ENCODE measurements at places on chromosomes 13 and 19.

- no peak for DNase-seq
These were observed 67.6 kb downstream of the UFM1 start for GRCh38 chr13:38417241-38417640.

DNA sequence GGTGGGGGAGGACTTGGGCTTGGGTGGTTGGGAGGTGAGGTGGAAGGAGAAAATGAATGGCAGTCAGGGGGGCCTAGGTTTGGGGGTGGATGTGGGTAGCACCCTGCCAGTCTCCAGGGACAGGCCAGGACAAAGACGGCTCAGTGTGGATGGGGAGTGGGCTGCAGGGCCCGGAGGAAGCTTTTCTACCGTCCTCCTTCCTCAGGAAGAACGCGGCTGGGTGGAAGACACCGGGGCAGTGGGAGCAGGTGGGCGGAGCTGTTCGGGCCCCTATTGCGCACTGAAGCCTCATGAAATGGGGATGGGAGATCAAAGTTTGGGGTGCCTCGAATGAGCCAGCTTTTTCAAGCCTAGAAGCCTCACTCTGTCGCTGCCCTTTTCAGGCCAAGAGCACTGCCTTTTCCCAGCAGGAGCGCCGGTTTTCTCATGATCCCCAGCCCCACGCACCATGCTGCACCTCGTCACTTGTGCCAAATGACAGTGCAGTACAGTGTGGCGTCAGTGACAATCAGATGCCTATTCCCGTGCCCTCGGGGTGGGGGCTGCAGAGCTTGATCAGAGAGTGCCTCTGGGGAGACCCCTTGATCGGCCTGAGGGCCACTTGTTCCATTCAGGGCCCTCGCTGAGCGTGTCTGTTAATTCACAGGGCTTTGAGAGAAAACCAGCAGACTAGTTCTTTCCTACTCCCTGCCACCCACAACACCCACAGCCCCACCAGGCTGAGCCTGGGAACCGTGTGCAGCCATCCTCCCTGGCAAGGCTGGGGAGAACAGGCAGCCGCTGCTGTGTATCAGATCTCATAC is 1.5 kb downstream of the CALM3 start:
- DNase-seq: peak; percentile 79

DNA sequence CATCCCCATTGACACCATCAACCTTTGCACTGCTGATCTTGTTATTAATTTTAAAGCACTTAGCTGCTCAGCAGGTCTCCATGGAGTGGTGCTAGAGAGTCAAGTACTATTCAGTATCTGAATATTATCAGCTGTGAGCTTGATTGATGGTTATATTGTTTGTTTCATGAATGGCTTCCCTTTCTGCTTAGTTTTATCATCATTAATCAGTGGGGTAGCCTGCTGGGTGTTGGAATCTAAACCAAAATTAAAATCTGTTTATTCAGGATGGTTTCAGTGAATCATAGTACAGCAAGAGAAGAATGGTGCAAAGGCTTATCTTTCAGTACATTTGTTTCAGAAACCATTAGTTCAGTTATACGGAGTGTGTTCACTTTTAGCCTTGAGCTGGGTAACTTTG is 42.5 kb upstream of the SCEL start:
- DNase-seq: no peak

DNA sequence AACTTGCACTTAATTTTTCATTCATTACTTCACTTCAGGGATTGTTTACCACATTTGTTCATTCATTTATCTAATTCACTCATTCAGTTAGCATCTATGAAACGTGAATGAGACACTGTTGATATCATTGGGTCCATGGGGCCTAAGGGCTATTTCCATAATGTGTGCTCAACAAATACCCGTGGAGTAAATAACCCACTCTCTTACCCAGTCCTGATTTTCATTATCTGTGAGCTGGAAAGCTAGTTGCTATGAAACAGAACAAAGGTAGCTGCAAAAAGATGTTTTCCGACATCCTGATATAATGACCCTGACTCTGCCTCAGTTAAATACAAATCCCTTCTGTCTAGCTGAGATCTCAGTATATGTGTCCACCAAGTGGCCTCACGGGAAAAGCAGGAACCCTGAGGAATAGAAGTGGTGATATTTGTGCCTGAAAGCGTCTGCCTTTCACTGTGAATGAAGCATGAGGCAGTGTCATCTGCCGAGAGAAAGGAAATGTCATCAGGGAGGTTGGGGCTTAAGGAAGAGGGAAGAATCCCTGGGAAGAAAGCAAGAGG is 63.8 kb downstream of the SERTM1 start:
- DNase-seq: no peak

DNA sequence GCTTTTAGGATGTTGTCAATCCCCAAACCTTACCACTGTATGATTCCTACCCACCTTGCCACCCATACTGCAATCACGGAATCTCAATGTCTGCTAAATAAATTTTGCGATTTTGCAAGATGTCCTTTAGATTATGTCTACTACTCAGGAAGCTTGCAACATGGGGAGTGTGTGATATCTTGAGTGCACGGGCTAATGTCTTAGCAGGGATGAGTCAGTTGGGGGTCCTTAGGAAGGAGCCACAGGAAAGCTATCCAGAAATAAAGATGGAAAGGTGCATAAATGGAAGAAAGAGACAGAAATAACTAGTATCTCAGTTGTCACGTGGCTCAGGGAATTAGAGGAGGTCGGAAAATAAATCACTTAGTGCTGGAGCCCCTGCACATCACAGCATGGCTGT is 77.1 kb downstream of the NALCN start:
- no peak for DNase-seq

DNA sequence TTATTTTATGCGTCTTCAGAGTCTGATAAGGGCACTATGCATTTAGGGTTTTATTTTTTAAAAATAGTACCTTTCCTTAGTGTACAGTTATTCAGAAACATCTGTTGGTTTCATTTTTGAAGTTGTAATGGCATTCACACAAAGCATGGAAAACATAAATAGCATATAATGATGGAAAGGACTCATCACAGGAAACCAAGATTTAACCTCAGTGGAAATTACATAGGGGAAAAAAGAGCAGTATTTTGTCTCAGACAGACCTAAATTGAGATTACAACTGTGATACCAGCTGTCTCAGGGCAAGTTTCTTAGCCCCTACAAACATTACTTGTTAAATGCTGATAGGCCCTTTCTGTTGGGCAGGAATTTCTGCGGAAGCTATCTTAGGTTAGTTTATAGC is 57.2 kb downstream of the NHLRC3 start:
- DNase-seq: no peak

DNA sequence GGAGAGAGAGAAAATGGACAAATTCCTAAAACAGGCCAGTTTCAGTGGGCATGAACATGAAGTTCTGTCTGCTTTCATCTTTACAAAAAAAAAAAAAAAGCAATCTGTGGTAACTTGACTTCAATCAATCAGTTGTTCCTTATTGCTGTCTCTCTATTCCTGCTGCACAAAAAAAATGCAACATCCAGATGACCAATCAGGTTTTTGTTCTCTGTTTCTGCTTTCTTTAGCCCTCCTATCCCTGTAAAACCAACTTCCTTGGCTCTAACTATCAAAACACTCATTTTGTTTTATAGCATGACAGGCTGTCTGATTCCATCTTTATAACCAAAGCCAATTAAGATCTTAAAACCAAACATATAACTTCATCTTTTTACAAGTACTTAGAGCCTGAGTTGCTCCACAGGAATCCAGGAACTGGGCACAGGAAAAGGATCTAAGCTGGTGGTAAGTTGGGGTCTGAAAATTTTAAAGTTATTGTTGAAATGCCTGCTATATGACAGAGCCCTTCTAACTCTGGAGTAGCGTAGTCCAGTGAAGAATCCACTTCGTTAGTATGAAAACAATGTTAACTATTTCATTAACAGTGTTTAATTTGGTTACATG is at the start of gene FPR3:
FPR3 (plus strand) TSS at position 273 of the 606 bp plus-strand sequence. CDS start 28,592 bp downstream, outside the sequence.
- DNase-seq: no peak

- DNase-seq: no peak
These were observed 13.3 kb upstream of the RBM26 start for GRCh38 chr13:79419365-79419764.

DNA sequence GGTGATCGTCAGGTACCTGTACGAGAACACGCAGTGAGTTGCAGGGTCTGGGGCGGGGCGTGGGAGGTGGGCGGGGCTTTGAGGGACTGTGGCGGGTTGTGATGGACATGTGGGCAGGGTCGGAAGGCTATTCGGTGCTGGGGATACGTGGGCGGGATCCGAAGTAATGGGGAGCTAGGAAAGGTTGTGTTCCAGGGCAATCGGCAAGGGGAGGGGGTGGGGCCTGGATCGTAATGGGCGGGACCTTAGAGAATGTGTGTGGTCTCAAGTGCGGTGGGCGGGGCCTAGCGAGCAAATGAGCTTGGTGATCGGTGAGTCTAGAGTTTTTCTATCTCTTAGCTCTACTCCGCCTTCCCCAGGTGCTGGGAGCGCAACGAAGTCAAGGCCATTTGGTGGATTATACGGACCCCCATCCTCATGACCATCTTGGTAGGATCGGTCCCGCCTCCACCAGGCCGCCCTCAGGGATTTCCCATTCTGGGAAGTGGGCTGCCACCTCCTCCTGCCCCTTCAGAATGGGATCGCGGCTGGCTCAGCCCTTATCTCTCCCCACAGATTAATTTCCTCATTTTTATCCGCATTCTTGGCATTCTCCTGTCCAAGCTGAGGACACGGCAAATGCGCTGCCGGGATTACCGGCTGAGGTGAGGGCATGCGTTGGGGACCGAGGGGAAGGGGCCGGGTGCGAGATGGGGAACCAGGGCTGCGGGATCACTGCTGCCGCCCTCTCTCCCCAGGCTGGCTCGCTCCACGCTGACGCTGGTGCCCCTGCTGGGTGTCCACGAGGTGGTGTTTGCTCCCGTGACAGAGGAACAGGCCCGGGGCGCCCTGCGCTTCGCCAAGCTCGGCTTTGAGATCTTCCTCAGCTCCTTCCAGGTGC is 9.6 kb downstream of the GIPR start:
- peak; percentile 92 for DNase-seq

DNA sequence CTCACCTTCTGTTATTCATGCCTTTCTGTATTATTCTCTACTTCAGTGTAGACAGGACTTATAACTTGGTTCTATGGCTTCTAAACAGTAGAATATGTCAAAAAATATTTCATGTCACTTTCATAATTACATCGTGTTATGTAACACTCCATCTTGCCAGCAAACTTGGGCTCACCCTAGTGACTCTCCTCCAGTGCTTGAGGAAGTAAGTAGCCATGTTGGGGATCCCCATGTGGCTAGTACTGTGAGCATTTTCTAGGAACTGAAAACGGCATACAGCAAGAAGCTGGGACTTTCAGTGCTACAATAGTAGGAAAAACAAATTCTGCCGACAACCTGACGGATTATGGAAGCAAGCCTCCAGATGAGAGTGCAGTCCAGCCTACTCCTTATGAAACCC is 495.6 kb downstream of the SLITRK6 start:
- DNase-seq: no peak

DNA sequence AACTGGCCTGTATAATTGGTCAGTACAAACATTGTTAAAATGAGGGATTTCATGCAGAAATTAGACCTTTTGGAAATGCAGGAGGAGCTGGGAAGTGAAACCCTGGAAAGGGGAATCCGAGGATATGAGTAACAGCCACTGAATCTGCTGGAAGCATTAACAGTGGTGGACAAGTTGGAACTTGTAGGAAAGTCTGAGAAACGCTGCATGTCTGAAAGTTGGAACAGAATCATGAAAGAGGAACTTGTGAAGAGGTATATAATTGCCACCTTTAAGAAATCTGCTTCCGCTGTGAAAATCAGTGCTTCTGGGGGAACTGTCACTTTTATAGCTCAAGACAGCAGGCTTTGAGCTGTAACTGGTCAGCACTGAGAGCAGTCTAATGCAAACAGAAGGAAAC is 716.5 kb upstream of the PRR20A start:
- no peak for DNase-seq

DNA sequence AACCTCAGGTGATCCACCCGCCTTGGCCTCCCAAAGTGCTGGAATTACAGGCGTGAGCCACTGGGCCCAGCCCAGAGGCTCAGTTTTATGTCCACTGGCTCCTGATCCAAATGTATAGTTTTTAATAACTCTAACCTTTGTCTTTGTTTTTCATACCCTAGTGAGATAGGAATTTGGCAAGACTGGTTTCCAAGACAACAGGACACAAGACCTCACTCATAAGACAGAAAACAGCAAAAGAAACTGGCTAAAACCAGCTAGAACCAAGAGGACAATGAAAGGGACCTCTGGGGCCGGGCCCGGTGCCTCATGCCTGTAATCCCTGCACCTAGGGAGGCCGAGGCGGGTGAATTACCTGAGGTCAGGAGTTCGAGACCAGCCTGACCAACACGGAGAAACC is 27.6 kb downstream of the CPT1C start:
- DNase-seq: no peak

DNA sequence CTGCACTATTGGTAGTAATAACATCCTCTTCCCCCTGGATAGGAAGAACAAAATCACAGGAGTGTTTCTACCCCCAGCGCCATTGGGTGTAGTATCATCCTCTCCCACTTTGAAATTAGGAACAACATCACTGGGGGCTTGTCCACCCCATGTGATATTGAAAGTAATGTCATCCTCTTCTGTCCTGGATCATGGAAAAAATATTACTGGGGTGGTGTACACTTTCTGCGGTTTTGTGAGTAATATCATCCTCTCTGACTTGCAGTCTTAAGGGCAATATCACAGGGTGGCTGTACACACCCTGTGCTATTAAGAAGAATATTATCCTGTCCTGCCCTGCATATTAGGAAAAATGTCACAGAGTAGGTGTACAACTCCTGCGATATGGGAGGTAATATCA is 4.9 kb upstream of the RGCC start:
- no peak for DNase-seq

DNA sequence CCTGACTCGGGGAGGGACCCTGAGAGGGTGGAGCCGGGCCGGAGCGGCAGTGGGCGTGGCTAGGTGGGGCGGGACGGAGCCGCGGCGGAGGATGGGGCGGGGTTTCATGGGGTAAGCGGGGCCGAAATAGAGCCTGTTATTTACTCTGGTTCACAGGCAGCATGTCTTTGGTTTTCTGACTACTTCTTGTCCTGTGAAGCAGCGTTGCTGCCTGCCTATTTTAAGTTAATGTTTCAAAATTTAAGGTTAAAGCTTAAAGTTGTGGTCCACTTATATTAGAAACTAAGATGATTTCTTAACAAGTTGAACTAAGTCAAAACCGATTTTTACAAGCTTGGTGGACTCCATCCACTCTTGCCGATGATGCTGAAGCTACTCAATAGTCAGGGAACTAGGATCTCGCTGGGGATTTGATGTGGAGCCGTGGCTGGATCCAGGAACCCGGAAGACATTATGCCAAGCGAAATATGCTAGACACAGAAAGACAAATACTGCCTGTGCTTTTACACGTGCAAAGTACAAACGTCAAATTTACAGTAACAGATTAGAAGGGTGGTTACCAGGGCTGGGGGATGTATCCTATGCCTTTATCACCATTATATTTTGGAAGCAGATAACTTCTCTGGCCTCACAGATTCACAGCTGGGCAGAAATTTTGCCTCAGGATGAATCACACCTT is 433 bp upstream of the ZNF616 start:
- DNase-seq: peak; percentile 16

All from activated T-cell treated with anti-CD3 and anti-CD28 coated beads, Interleukin-2, amount 50 U/mL, for 48 hours (primary cell).